ENCODE measurements at places on chromosomes 4 and X.
A peak's percentile ranks its signal among the peaks of the same experiment; 100 is the strongest.

DNA sequence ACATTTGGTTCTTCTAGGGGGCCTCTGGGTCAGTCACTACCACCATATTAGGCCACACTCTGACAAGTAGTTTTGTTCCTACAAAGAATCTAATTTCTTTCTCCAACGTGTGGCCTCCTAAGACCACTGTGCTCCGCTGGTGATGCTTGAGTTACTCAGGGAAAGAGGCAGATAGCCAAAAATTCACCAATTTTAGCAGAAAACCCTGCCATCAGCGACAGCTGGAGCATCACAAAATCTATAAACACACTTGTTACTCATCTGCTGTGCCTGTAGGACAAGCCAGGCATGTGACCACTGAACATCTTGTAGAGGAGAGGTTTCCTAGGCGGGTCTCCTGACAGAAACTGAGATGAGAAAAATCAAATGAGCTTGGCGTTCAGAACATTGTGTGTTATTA is 105.4 kb downstream of the SYNPO2 start:
- DNase-seq: no peak

DNA sequence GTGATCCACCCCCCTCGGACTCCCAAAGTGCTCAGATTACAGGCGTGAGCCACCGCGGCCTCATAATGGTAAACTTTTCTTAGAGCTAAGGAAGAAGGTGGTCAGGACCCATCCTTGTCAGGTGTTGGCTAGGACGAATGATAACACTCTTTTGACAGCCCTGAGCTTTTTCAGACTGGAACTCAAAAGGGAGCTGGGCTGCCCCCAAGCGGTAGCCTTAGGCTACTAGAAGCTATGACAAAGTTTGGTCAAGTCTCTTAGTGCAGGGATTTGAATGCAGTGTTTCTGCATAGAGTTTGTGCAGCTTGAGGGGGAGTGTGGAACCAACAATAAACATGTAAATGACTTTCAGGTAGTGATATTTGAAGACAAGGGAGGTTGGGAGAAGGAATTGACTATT is 11.8 kb upstream of the HSD17B10 start:
- DNase-seq: peak; percentile 60

DNA sequence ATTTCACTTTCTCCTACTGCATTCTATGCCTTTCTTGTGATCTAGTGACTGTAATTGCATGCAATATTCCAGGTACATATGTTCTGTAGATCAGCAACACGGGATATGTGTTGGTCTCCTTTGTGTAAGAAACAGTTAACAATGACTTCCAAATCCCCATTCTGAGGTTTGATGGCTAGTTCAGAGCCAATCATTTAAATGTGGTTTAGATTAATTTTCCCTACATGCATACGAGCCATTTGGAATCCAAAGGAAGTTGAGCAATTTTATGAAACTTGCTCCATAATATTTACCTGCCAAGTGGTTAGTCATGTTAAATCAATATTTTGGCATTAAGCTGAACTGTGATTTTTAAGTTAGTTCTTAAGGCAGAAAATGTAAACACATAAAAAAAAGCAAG is 172.8 kb upstream of the DCAF12L2 start:
- no peak for DNase-seq

GRCh38 chr4:75235359-75235951 is 278.7 kb downstream of the RCHY1 start:
- no peak for DNase-seq

GRCh38 chrX:120365320-120365719 is 3.4 kb downstream of the ATP1B4 start:
- DNase-seq: no peak

- DNase-seq: peak; percentile 29
These were observed 848 bp upstream of the KCND1 start for GRCh38 chrX:48972220-48973164.

- DNase-seq: no peak
These were observed 7.9 kb upstream of the SERTM2 start for GRCh38 chrX:111503485-111503993.

- peak; percentile 33 for DNase-seq
These were observed 649.3 kb downstream of the STPG2 start for GRCh38 chr4:97493815-97494518.

DNA sequence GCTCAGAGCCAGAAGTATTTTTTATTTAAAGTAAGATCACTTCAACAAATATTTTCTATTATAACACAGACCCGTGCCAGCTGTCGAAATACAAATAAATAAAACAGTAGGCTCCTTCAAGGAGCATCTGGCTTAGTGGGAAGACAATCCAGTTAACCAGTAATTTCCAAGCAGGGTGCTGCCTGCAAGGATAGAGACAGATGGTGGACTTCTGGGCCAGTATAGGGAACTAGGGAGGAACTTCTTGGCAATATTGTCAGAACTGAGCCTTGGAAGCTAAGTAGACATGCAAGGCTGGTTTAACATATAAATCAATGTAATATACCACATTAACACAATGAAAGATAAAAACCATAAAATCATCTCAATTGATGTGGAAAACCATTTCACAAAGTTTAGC is 17.0 kb upstream of the MTMR1 start:
- no peak for DNase-seq

DNA sequence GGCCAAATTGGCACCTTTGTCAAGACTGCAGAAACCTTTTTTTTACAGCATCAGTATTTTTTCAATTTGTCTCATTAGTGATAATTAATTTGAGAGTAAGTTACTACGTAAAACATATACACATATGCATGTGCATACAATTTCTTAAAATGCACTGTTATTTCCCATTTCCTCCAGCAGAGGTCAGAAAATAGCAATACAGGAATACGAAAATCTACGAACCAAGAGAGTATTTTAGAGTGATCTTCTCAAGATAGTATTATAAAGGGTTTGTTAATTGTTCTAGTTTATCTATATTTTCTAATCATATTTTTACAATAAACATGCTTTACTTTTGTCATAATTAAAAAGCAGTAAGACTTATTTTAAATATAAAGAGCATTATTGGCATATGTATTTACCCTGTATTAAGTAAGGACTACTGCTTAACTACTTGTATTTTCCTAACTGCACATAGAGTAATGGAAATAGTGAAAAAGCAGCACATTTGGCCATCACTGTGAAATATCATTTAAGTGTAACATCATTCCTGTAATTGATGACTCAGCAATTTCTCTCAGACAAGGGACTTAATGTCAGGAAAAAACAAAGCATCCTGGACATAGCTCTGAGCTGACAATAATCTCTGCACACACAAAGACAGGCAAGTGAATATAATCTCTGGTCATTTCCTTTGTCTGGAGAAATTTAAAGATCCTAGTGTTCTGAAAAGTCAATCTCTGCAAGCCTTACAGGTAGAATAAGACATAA is 45.6 kb downstream of the MAOB start:
- peak; percentile 38 for DNase-seq

DNA sequence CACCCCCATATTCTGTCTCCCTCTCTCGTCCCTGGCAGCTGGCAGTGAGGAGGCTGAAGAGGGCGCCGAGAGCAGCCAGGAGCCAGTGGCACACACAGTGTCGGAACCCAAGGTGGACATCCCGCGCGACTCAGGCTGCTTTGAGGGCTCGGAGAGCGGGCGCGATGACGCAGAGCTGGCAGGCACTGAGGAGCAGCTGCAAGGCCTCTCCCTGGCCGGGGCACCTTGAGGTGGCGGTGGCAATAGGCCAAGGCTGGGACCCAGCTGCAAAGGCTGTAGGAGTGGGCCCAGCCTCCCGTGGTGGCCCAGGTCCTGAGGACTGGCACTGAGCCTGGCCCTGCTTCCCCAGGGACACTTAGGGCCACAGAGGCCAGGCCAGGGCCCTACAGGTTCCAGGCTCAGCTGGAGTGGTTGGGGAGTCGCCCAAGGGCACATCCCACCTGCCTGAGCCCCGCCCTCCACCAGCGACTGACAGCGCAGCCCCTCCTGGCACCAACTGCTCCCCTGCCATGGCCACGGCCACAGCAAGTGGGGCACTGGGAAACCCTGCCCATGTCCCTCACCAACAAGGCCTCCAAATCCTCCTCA is 13.9 kb downstream of the SASH3 start:
- no peak for DNase-seq

GRCh38 chr4:97374526-97374925 is 768.8 kb downstream of the STPG2 start:
- DNase-seq: no peak

- peak; percentile 83 for DNase-seq
These were observed 512 bp upstream of the TMEM131L start for GRCh38 chr4:153465615-153466080.

GRCh38 chr4:56511098-56511497 is 5.5 kb downstream of the ARL9 start:
- no peak for DNase-seq

DNA sequence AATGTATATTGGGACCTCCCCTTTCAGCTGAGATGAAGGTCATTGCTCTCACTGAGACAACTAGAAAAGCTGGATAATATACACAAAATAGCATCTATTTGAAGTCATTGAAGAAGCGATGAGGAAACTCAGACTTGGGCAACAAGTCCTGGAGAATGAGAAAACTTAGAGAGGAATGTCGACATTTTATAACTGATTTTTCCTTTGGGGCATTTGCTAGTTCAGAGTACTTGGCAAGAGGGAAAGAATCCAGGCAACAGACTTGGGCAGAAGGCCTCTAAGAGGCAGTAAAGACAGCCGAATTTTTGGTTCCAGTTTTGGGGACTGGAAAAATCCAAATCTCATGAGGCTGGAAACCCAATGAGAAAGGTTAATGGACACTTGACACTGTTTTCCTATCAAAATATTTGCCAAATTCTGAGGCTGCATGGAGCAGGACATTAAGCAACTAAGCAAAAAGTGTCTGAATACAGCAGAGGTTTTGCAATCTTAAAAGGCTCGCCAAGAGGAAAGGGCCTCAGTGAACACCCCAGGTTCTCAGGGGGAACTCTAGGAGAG is 21.0 kb upstream of the ANXA5 start:
- DNase-seq: no peak

DNA sequence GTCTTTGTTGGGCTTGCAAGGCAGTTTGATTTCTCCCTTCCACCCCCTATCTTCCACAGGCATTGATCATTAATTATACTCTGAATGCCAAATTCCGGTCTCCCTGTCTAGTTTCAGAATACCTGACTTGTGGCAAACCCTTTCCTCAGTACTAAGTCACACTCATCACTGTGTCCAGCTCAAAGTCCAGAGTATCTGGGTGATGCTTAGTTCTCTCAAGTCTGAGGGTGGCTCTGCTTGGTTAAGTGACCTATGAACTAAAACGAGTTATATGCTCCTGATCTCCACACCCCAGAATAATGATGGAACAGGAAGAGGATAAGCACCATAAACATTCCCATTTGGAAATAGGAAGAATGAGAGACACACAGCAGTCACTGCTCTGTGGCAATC is 6.5 kb downstream of the SMIM9 start:
- DNase-seq: no peak

DNA sequence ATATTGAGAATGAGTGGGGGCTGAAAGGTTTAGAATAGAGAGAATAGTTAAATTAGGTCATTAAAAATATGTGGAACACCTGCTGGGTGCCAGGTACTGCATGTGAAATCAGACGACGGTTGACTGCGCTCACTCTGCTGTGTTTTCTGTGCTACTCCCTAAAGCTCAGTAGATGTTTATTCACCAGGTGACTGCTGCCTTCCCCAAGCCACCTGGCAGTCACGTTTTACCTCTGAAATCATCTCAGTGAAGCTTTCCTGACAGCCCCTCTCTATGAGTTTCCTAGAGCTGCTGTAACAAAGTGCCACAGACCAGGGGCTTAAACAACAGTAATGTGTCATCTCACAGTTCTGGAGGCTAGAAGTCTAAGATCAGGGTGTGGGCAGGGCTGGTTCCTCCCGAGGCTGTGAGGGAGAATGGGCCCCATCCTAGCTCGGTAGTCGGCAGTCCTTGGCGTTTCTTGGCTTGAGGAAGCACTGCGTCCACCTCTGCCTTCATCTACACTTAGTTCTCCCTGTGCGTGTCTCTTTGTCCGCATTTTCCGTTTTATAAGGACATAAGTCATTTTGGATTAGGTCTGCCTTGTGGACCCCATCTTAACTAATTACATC is 25.3 kb downstream of the ADD1 start:
- DNase-seq: no peak

GRCh38 chrX:93875621-93876282 is 201.7 kb downstream of the FAM133A start:
- no peak for DNase-seq

DNA sequence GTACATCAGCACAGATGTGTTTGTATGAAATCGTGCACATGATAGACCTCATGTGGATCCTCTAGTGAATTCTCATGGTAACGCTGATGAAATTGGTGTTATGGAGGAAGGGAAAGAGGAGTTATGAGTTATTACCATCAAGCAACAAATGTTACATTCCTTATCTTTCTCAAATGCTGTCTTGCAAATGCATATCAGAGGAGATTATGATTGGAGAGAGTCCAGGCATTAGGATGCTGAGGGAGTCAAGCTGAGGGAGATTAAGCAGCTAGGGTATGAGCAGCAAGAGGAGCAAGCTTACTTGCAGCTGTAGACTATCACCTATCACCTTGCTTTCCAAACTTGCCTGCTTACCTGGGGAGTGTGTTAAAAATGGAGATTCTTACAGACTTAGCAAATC is 36.8 kb upstream of the SFRP2 start:
- no peak for DNase-seq

GRCh38 chr4:48266781-48267180 is 2.9 kb downstream of the TEC start:
- DNase-seq: no peak

- DNase-seq: peak; percentile 61
These were observed 228.7 kb upstream of the ANKRD50 start for GRCh38 chr4:124941267-124941666.

DNA sequence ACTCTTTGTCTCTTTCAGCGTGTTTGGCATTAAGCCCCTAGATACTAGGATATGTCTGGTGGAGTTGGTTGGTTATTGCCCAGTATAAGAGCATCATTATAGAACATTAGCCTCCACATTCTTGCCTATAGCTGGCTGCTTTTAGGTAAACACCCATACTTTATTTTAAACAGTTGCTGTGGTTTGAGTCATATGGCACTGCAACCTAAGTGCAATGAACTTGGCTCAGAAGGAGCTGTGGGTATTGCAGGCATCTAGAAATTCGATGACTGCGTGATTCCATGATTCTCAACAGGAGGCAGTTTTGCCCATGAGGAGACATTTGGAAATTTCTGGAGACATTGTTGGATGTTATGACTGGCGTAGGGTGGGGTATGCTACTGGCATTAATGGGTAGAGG is 49.5 kb downstream of the DCLK2 start:
- no peak for DNase-seq

GRCh38 chr4:125096662-125097061 is 218.1 kb upstream of the FAT4 start:
- DNase-seq: no peak

GRCh38 chr4:54118850-54119589 is 19.1 kb downstream of the GSX2 start:
- no peak for DNase-seq

Measured in RKO (cell line).